Panc1 (cell line): ENCODE measurements at places on chromosomes 7 and 10.

DNA sequence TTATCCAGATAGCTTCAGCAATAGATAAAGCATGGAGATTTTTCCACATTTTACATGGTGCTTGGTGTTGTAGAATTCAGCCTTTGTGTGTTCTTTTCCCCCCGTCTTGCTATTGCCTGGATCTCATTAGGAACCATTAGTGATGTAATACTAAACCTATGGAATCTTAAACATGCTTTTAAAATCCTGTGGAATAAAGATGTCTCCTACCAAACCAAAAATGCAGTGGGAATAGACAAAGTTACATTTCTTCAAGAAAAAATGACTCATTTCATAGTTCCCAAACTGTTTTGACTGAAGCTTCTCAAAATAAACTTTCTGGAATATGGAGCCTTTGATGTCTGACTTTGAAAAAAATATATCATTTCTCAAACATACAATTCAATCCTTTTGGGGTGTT is 44.0 kb downstream of the CALD1 start:
- no peak for DNase-seq

GRCh38 chr7:130872756-130873448 is 138.9 kb upstream of the KLF14 start:
- DNase-seq: no peak

DNA sequence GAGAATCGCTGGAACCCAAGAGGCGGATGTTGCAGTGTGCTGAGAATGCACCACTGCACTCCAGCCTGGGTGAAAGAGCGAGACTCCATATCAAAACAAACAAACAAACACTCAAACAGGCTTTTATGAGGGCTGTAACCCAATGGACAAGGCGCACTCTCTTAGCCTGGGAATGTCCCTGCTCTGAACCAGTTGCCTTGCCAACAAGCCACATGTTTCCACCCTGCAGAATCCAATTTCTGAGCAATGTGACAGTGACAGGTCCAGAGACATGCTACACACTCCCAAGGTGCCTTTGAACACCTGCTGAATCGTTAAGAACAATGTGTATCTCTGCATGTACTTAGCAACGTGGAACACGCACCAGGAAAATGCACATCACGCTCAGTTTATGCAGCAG is 186.8 kb upstream of the AUTS2 start:
- no peak for DNase-seq

DNA sequence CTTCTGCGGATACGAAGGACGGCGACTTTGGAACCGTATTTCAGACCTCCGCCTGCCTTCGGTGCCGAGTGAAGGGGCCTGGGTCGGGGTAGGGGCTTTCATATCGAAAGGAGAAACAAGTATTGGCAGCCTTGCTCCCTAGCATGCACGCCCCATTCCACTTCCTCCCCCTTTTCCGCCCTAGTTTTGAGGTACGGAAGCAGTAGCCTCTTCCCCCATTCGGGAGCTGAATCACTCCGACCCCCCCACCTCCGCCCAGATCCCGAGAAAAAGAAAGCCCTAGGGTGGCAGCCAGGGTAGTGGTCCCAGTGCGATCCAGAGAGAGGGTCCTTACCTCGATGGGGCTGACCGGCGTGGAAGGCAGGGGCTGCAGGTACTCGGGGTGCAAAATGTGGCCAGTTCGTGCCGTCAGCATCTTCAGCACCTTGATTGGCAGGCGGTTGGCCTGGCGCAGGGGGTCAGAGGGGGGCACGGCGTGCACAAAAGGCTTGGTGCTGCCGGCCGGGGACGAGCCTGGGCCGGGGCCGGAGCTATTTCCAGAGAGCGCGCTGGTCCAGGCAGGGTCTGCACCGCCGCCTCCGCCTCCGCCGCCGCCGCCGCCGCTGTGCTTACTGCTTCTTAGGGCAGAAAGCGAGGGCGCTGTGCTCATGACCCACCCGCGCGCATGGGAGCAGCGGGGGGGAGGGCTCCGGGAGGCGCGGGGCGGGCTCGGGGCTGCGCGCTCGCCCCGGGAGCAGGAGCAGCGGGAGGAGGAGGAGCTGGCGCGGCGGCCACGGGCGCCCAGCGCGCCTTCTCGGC is 594 bp downstream of the ZNF503 start:
- no peak for DNase-seq

GRCh38 chr7:38154278-38154677 is 23.8 kb upstream of the STARD3NL start:
- DNase-seq: no peak

DNA sequence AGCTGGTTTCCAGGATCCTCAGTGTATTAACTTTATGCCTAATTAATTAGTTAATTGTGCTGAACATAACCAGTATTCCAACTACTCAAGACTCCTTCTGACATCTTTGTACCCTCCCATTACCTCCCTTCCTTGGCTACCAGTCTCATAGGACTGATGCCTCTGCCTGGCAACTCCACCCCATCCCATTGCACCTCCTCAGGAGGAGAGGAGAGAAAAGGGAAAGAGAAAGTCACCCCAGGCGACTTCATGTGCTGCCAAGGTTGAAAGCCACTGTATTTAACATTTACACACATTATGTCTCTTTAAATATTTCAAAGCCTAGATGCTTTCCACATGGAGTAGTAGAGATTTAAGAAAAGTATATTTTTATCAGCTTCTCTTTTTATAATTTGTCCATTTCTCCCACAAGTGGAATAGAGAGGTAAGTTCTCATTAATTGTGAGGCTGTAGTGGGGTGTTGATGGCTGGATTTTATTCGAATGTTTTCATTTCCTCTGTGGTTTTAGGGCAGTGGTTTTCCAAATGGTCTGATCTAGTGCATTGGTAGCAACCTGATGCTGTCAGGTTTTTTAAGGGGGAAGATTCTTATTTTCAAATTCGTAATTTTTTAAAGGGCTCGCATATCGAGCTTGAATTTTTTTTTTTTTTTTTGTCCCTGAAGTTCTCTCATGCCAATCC is 148.0 kb downstream of the BICC1 start:
- DNase-seq: no peak
